Neural progenitor cell (in vitro differentiated cells): ENCODE measurements at places on chromosomes 3 and 15.

- no peak for DNase-seq
These were observed 67.6 kb upstream of the TGFBR2 start for GRCh38 chr3:30538791-30539190.

DNA sequence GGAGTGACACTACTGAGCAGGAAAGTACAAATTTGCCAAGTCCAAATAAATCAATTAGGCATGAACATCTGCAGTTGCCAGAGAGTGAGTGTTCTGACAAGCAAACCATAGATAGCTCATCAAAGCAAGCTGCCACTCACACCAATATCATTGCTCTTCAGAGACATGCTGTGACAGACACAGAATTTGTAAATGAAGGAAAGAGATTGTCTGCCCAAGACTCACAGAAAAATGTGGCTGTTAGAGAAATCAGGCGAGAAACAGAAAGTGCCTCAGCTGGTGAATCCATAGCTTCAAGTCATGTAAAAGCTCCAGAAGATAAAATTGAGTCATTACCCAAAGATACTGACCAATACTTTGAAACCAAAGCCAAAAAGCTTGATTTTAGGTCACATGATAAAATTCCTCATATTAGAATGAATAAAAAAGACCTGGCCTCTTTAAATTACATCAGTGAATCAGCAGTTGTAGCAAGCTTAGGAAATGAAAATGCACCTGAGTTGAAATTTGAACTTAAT is 50.8 kb downstream of the CRYBG3 start:
- DNase-seq, result no peak

DNA sequence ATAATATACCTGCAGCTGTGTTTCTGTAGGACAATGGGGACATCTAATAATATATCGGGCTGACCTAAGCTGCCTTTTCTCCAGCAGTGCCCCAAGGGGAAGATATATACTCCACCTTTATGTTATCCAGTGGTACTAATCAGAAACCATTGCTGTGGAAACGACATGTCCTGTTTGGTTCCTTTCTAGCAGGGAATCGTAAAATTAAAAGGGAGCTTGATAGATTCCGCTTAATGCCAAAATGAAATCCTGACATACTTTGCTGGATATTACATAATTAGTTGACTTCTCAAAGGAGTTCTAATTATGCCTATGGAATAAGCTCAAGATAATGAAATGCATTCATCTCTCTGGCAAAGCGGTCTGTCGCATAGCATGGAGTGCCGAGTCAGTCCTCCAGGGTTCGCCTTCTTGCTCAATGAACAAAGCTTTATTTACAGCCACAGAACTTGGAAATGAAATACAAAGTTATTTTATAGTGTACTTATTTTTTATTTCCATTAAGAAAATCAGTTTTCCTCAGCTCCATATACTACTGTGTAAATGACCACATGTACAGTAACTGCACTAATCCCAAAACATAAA is 262.8 kb downstream of the LRTM1 start:
- no peak for DNase-seq

DNA sequence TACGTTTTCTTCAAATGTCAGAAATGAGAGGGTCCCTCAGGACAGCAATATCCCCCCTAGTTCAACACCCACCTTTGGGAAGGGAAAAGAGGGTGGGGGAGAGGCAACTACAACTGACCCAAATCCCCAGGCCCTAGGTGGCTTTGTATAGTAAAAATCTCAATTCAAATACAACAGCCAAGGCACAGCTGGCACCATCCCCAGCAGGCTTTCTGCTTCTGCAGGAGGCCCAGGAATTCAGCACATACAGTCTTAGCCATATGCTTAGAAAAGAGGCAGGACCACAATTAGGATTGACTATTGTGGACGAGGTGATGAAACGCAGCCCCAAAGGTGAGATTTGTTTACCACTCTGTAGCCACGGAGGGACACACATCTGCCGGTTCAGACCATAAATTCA is 15.8 kb downstream of the NR2E3 start:
- DNase-seq, result peak; percentile 29

DNA sequence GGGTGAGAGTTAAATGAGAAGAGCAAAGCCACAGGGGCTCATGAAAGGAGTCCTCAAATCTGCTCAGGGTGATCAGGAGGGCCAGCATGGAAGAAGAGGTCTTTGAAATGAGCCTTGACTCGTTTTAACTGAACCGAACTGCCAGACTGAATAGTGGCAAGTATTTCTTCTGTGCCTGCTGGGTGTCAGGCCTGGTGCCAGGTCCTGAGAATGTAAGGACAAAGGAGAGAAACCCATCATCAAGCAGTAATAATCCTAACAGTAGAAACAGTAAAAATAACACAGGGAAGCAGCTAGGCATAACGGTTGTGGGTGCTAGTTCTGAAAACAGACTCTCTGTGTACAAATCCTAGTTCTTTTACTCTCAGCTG is 40.4 kb upstream of the SMAD3 start:
- no peak for DNase-seq

DNA sequence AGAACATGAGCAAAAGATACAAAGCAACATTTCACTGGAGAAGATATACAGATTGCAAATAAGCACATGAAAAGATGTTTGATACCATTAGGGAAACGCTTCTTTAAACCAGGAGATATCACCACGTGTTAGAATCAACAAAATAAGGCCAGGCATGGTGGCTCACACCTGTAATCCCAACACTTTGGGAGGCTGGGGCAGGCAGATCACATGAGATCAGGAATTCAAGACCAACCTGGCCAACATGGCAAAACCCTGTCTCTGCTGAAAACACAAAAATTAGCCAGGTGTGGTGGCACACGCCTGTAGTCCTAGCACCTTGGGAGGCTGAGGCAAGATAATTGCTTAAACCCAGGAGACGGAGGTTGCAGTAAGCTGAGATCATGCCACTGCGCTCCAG is 20.5 kb upstream of the MUC20 start:
- DNase-seq, result no peak

GRCh38 chr15:59485036-59485435 is 47.0 kb downstream of the FAM81A start:
- DNase-seq, result no peak

DNA sequence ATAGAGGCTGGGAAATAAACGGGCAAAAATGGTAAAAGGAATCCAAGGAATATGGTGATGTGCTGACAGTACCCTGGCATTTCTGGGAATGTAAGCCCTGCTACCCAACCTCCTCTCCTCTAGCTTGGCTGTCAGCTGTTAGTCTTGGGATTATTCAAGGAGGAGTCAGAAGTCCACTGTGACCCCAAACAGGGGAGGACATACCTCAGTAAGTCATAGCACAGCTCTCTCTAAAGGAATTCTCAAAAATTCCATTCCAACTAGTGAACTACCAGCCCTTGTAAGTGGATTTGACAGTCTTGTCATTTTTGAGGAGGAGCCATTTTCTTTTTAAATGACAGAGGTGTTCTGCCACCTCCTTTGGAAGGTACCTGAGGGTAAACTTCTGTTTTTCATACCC is 207.5 kb downstream of the PDCD6IP start:
- DNase-seq, result no peak

- DNase-seq, result no peak
These were observed 17.8 kb upstream of the IQCF6 start for GRCh38 chr3:51796854-51797253.

GRCh38 chr15:79073336-79073735 is 17.2 kb downstream of the RASGRF1 start:
- no peak for DNase-seq
